ENCODE measurements at places on chromosomes 7 and 10.

GRCh38 chr7:17408904-17409290 is 110.4 kb downstream of the AHR start:
- no peak for DNase-seq

DNA sequence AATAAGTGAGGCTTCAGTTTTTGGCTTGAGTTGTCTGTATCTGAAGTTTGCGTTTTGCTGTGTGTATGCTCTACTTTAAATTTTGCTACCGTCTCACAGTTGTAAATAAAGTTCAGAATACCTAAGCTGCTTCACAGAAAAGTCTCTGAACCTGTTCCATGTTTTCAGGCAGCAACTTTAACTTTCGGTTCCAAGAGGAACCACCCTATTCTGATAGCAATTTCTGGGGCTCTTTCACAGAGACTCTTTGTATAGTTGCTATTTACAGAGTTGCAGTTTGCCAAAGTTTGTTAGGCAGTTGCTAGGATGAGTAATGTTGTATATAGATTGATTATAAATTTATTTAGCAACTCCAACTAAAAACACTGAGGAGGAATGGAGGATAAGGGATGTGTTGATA is 5.7 kb downstream of the FAM221A start:
- no peak for DNase-seq

DNA sequence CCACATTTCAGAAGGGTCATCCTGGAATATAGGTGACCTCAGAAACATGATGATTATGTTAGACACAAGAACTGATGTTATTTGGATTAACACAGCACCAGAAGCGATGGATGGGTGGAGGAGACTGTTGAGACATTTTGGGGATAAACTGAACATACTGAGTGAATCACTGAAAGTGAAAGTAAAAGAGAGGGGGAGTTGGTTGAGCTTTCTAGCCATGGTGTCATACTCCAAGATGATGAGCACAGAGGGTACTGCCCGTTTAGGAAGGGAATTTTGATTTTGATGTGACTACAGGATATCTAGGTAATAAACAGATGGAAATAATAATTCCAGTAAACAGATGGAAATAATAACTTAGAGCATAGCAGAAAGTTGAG is 248.0 kb upstream of the NPY start:
- DNase-seq, result no peak

- DNase-seq, result peak; percentile 19
These were observed 69.1 kb upstream of the PDSS1 start for GRCh38 chr10:26628395-26628794.

GRCh38 chr7:126727930-126728391 is 524.8 kb downstream of the GRM8 start:
- DNase-seq, result peak; percentile 42

GRCh38 chr10:59434463-59435321 is 72.3 kb upstream of the FAM13C start:
- DNase-seq, result no peak

- DNase-seq, result no peak
These were observed 135.8 kb downstream of the TEX36 start for GRCh38 chr10:125547010-125547650.

- DNase-seq, result no peak
These were observed 160.2 kb upstream of the UNC5B start for GRCh38 chr10:71052076-71052660.

DNA sequence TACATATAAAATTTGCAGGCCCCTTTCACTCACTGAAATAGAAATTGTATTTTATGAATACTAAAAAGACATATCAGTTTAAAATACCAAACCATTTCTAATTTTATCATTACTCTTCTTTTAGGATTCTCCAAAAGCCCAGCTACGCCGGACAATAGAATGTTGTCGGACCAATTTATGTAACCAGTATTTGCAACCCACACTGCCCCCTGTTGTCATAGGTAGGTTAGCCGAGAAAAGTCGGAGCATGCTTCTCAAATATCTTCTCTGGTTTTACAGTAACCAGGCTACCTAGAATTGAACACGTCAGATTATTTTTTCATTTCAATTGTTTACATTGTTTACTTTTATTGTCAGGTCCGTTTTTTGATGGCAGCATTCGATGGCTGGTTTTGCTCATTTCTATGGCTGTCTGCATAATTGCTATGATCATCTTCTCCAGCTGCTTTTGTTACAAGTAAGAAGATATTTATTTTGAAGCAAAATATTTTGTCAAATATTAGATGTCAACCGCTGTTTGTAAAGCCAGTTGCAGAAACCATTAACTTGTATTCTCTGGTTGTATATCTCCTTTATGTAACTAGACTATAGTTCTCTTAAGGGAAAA is 57.6 kb downstream of the MMRN2 start:
- peak; percentile 72 for DNase-seq

DNA sequence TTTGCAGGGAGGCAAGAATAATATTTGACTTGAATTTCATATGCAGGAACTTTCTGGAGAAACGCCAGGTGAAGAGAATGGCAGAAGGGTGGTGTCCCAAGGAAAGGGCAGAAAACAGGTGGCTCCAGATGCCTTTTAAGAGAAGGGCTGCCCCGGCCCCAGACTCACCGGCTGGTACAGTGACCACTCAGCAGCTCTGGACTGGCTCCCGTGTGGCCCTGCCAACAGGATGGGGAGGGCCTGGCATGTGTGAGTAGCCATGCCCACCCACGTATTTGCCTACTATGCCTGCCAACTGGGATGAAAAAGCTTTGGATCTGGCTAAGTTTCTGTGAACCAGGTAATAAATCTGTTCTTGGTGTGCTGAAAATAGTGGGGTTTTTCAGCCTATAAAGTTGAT is 159.5 kb downstream of the PRKAG2 start:
- DNase-seq, result no peak

GRCh38 chr10:423178-423577 is 266.3 kb downstream of the DIP2C start:
- no peak for DNase-seq

DNA sequence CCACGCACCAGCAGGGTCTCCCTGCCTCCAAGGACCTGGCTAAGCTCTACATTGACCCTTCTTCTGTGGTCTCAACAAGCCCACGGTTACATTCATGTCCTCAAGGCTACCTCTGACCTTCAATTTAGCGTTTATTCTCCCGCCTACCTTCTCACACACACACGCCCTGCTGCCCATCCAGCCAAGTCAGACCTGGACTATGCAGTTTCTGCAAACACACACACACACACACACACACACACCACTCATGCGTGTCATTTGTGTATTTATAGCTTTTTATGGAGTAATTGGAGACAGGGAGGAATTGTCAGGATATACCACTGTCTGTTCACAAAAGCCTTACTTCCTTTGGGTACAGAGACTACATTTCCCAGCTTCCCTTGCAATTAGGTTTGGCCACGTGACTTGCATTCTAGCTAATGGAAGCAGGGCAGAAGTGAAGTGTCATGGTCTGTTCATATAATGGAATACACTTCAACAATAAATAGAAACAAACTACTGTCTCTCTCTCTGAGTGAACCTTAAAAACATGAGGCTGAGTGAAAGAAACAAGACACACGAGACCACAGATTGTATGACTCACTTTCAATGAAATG is 53.8 kb upstream of the CPXM2 start:
- no peak for DNase-seq

DNA sequence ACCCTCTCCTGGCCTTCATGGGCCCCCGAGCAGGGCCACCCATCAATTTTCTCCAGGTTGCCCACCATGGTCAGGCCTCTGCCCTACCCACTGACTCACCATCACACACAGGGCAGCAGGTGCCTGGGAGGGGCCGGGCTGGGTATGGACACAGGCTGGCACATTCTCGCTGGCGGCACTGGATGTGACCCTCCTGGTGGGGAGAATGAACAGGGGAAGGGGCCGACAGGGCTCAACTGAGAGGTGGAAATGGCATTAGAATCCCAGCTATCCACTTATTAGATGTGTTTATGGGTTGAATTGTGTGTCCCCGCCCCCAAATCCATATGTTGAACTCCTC is 16.4 kb downstream of the KCP start:
- no peak for DNase-seq

- DNase-seq, result no peak
These were observed 652 bp downstream of the OR2A12 start for GRCh38 chr7:144086730-144087129.

- no peak for DNase-seq
These were observed 17.1 kb downstream of the UNCX start for GRCh38 chr7:1249731-1250130.

DNA sequence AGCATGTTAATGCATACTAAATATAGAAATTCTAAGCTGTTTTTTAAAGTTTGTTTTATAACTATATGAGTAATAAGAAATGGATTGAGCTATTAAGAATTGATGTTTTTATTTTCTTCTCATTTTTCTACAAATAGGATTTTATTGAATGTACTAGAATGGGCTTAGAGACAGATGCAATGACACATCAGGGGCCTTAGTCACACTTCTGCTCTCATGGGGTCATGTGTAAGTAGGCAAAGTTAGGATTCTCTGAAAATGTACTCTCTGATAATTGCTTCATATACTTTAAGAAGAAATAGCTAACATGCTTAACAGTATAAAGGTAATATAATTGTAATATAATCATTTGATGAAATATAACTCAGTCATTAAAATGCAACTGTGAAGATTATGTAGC is 154.6 kb downstream of the ZNF438 start:
- DNase-seq, result no peak

DNA sequence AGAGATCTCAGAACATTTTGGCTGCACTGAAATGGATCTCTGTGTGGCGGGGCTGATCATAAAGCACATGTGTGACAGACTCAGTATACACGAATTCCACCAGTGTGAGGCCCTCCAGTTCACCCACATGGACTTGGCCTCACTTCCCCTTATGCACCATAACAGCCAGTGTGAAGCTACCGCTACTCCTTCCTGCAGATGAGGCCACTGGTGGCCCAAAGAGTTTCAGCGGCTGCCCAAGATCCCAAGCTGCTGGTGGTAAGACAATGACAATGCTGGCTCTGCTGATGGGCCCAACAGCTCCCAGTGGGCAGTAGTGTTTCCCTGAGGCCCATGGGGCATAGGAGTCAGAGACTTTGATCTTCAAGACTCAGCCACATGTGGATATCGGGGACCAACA is 21.0 kb upstream of the C10orf71 start:
- peak; percentile 66 for DNase-seq

DNA sequence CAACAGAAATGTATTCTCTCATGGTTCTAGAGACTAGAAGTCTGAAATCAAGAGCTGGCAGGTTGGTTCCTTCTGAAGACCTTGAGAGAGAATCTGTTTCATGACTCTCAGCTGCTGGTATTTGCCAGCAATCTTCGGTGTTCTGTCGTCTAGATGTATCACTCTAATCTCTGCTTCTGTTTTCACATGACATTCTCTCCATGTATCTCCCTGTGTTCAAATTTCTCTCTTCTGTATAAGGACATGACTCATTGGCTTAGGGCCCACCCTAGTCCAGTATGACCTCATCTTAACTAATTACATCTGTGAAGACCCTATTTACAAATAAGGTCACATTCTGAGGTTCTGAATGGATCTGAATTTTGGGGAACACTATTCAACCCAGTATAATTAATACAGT is 82.3 kb downstream of the ANKRD7 start:
- DNase-seq, result no peak

DNA sequence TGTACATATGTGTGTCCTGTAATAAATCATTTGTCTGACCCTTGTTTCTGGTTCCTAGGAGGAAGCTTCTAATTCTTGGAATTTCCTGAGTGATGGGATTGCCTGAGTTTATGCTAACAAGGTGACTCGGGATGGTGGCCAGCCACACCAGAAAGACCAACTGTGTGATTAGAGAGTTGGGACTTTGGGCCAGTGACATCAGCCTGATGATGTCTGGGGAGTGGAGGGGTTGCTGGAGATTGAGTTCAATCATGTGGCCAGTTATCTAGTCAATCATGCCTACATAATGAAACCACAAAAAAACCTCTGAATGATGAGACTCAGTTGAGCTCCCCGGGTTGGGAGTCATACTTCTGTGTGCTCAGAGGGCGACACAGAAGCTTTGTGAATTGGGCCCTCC is 23.5 kb upstream of the CARD11 start:
- DNase-seq, result no peak

GRCh38 chr10:103845972-103846371 is 9.4 kb downstream of the SH3PXD2A start:
- DNase-seq, result peak; percentile 85

DNA sequence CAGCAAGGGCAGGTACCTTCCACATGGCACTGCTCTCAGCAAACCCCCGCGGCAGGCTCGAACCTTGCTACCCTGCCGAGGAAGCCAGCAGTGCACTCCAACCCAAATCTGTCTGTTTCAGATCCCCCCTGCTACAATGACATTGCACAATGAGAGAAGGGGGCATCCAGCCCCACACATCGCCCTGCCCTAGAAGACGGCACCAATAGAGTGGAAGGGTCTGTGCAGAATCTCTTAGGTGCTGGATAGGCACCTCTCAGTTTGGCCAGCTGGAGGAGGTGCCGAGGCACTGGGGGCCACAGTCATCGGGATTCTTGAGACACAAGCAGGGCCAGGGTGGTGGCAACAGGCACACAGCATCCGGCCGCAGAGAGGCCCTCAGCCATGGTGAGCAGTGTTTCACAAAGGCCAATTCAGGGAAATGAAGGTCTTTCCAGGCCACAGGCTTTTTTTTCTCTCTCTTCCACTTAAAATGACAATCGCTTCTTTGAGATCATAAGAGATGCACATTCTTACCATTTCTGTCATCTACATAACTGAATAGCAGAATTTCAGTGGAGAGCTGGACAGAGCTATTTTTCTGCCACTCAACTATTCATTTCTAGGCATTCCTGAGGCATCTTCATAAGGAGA is 281.3 kb downstream of the TNS3 start:
- DNase-seq, result no peak

DNA sequence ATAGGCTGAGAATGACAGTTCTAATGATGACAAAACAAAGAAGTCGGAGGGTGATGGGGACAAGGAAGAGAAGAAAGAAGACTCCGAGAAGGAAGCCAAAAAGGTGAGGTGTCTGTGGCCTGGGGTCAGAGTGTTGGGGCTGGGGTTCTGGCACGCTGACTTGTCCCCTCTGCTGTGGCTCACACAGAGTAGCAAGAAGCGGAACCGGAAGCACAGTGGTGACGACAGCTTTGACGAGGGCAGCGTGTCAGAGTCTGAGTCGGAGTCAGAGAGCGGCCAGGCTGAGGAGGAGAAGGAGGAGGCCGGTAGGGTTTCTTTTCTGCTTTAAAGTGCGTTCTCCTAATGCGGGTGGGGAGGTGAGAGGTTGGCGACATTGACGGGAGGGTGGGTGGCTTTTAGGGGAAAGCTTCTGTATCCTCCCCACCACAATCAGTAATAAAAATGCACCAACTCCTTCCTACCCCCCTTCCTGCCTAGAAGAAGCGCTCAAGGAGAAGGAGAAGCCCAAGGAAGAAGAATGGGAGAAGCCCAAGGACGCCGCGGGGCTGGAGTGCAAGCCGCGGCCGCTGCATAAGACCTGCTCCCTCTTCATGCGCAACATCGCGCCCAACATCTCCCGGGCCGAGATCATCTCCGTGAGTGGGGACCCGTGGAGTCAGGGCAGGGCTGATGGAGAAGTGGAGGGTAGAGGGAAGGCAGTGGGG is 4.6 kb downstream of the UFSP1 start:
- no peak for DNase-seq
